ENCODE measurements at places on chromosomes 4 and X.

DNA sequence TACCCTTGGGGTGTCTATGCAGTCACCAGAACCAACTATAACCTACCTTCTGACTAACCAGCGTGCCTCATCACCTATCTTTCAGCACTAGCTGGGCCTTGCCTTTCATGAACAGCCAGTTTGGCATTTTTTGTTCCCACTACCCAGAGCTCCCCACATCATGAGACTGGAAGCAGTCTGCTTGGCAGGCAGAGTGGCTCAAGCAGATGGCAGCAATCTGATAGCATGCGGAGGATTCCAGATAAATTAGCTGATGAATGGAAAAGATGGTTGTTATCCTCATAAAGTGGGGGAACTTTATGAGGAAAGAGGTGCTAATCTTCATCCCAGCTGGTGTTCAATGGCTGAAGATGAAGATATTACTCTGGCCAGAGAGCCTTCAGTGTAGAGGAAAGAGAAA lies 243.2 kb upstream of the EDA2R start:
- no peak for DNase-seq

DNA sequence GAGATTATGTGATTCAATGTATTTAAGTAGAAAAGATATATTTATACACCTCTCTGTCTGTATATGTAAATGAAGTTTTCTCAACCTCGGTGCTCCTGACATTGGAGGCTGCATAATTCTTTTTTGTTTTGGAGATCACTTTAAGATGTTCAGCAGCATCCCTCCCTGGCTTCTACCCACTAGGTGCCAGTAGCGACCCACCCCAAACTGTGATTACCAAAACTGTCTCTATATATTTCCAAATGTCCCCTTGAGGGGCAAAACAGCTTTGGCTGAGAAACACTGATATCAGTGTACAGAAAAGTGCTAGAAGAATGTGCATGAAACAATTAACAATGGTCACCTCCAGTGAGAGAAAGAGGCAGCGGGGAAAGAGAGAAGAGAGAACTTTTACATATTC lies 51.2 kb downstream of the DCX start:
- no peak for DNase-seq

- no peak for DNase-seq
These were observed 150.4 kb downstream of the CENPC start for GRCh38 chr4:67394879-67395278.

GRCh38 chrX:39835776-39836175 lies 262.0 kb downstream of the BCOR start:
- no peak for DNase-seq

GRCh38 chrX:46407036-46407752 lies 138.0 kb downstream of the ZNF674 start:
- no peak for DNase-seq

GRCh38 chr4:173526027-173526482 lies 4.0 kb downstream of the HAND2 start:
- DNase-seq = no peak

DNA sequence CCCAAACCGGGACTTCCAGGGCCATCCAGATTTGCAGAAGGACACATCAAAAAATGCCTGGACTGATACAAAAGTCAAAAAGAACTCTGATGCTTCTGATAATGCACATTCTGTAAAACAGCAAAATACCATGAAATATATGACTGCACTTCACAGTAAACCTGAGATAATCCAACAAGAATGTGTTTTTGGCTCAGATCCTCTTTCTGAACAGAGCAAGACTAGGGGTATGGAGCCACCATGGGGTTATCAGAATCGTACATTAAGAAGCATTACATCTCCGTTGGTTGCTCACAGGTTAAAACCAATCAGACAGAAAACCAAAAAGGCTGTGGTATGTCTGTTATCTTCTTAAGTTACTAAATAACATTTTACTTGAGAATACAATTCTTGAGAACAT lies 9.2 kb downstream of the PLK4 start:
- no peak for DNase-seq

DNA sequence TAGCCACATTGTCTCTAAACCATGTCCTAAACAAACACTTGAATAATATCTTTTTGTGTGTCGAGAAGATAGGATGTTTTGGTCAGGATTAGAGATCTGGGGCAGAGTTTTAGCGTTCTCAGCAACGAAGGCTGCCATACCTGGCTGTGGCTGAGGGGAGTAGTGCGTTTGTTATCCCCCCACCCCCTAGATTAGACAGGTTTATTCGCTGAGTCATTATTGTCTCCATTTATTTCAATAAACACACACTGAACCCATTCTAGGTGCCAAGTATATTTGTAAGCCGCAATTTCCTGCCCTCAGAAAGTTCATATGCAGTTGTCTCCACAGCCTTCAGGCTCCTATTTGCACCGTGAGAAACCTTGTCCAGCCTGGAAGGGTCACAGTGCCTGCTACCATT lies 1684.8 kb upstream of the TENM3 start:
- DNase-seq = no peak

GRCh38 chr4:89468602-89469001 lies 161.0 kb upstream of the GPRIN3 start:
- no peak for DNase-seq

DNA sequence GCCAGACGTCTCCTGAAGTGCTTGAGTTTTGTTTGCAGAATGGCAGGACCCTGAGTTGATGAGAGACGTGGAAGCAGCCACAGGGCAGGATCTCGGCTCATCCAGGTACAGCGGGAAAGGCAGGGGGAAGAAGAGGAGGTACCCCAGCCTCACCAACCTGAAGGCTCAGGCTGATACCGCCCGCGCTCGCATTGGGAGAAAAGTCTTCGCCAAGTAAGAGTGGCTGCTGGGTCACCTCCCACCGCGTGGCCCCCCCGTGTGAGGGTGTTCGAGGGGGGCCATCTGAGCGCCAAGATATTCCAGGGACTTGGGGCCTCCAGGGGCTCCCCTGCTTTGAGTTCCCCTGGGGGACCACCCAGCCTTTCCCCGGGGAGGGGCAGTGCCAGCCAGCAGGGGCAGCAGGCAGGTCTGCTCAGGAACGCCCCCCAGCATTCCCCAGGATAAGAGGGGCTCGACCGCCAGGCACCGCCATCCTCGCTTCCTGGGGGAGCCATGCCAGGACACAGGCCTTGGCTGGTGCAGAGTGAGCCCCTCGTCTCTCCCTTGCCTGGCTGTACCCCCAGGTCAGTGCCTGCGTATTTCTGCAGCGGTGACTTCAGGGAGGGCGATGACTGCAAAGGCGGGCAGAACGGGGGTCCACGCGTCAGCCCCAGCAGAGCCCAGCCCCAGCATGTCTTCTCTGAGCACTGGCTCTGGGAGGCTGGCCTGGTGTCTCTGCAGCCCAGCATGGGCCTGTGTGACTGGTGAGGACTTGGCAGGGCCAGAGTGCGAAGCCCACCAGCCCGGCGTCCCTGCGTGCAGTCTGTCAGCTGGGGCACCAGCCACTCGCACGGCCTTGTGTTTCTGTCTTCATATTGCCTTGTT lies 22.3 kb downstream of the NKX1-1 start:
- DNase-seq = no peak

GRCh38 chr4:129353490-129353889 lies 257.5 kb downstream of the C4orf33 start:
- DNase-seq = no peak

- peak; percentile 36 for DNase-seq
These were observed 23.3 kb upstream of the SCML2 start for GRCh38 chrX:18377796-18378195.

DNA sequence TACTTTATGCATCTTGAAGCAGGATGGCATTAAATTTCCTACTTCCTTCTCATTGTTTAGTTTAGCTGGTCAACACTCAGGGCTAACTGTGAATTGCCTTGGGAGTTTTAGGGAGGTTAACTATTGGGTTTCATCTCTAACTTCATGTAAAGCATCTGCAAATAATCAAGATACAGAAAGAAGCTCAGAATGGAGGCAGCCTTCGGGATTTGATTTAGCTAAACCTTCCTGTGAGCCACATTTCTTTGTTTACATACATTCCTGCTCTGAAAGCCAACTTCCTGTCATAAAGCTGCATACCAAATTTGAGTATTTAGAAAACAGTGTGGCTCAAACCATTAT lies 131.7 kb upstream of the PCDH18 start:
- DNase-seq = no peak

DNA sequence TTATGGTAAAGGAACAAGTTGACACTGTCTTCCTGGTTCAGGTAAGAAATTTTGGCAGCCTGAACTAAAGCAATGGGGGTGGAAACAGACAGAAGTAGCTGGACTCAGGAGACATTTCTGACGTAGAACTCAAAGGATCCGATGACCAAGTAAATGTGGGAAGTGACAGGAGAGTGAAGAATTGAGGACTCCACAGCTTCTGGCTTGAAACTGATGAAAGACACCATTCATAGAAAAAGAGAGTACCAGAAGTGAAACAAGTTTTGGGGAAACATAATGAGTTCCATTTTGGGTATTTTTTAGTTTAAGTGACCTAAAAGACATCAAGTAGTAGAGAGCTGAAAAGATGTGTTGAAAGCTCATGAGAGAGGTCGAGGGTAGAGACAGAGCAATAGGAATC lies 5.7 kb downstream of the FAM120C start:
- no peak for DNase-seq

GRCh38 chr4:16450724-16451123 lies 224.5 kb upstream of the TAPT1 start:
- no peak for DNase-seq
